ENCODE measurements at places on chromosomes 1 and 21.

DNA sequence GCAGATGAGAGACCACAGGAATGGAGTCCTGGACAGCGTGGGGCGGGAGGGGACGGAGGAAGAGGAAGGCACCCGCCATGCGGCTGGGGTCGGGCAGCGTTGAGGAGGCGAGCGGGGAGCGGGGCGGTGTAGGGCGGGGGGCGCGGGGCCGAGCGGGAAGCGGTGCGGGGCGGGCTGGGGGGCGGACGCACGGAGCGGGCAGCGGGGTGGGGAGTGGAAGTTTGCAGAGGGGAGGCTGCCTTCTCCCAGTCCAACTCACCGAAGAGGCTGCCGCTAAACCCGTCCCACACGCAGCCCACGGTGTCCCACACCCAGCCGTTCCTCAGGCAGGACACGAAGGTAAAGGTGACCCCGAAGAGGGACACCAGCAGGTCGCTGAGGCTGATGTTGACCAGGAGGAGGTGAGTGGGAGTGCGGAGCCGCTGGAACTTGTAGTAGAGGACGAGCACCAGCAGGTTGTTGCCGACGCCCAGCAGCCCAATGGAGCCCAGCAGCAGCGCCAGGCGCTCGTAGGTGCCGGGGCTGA lies 483 bp downstream of the CHML start:
- peak; percentile 11 for DNase-seq

GRCh38 chr1:162982364-162982763 lies 86.8 kb upstream of the RGS4 start:
- no peak for DNase-seq

GRCh38 chr1:226369110-226369509 lies 38.8 kb downstream of the PARP1 start:
- no peak for DNase-seq

GRCh38 chr1:179046808-179047635 lies 21.3 kb downstream of the FAM20B start:
- no peak for DNase-seq

DNA sequence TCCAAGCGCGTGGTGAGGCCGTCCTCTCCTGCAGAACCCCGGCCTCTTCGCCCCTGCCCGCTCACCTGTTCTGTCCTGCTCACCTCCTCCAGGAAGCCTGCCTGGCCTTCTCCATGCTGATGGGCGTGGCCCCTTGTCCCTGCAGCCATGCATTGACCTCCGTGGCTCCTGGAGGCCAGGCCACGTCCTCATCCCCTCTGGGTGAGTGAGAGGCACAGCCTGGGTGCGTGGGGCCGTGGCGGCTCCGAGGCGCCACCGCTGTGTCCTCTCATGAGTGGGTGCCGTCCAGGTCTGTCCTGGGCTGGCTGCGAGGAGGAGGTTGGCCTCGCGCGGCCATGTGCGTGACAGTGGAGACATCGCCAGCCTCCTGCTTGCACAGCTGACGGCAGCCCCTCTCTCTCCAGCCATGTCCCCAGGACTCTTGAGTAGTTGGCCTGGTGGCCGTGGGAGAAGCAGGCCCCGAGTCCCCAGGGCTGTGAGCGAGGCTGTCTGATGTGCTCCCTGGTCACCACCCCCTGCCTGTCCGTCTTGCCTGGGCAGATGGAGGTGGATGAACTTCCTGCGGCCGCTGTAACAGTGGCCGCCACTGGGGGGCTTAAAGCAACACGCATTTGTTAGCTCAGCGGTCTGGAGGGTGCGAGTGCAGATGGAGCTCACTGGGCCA lies 58.1 kb downstream of the PRKCZ start:
- peak; percentile 4 for DNase-seq

DNA sequence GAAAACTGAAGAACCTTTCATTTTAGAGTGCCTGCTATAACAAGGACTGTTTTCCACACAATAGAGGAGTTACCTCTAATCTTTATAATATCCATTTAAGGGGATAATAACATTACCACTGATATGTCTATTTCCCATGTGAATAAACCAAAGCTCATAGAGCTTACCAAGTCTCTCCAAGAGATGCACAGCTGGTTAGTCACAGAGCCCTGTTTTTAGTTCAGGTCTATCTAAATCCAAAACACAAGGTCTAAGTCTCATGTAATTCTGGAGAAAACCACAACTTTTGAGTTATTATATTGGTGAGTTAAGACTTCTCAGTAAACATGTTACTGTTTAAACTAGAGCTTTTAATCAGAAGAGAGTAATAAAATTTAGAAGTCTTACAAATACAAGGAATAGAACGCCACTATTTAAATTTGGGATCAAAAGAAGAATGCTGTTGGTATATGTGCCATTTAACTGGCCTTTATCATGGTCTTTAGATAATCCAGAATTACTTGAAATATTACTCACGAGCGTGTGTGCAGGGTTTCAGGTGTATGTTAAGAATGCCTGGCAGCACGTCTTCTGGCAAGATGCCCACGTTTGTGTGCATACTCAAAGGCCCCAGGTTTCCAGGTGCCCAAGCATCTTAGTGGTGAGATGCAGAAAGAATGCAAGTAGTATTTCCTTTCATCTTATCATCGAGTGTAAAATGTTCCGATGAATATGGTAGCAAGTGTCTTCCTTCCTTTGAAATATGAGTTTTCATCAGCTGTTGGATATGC lies 190.6 kb downstream of the FMN2 start:
- peak; percentile 2 for DNase-seq
